C1 segment of cervical spinal cord (tissue), 14 donors: ENCODE measurements at places on chromosomes 3 and 15.
A peak's percentile ranks its signal among the peaks of the same experiment; 100 is the strongest.

DNA sequence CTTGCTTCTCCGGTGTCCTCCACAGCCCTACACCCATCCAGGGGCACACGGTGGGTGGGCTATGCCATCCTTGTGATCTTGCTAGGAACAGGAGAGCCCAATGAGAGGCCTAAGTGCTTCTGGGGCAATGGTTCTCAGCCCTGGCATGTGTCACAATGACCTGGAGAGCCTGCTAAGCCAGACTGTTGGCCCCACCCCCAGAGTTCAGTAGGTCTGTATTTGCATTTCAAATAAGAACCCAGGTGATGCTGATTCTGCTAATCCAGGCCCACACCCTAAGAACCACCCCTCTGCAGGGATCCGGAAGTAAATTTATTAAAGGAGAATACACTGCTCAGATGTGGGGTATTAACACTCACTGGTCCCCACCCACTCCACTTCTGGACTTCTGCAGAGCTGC, 57.9 kb downstream of the RORA start:
- DNase-seq: no peak

- DNase-seq: no peak
Measured at GRCh38 chr3:127820826-127821313, 1.4 kb downstream of the MGLL start.

DNA sequence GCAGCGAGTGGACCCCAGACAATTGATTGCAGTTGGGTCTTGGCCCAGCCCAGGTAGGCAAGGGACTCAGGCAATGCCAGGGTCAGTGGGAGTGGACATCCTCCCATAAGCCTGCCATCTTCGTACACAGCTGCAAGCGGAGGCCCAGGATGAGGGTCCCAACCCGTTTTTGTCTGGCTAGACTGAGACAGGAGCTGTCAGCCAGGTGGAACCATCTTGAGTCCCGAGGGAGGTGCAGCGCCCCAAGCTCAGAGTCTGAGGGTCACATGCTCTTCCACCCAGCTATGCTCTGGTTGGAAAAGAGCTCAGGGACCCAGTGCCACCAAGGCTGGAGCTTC, 22.6 kb upstream of the IP6K2 start:
- no peak for DNase-seq

DNA sequence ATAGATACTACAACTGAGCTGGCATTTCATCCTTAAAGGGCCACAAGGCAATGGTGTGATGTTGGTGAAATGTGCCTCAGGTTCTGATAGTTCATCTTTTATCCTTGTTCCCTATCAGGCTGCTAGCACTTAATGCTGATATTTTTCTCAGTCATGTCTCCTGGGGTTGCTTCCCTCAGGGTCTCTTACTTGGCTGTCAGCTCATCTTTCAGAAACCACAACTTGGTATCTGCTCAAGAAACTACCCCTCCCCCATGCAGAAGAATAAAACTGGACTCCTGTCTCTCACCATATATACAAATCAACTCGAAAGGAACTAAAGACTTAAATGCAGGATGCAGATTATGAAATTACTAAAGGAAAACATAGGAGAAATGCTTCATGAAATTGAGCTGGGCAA, 308.1 kb downstream of the CHST2 start:
- no peak for DNase-seq

- DNase-seq: no peak
Measured at GRCh38 chr3:100754563-100755334, 45.5 kb downstream of the TFG start.

GRCh38 chr15:62021991-62022600, 38.2 kb downstream of the VPS13C start:
- DNase-seq: no peak

GRCh38 chr3:177835917-177836316, 638.6 kb upstream of the TBL1XR1 start:
- DNase-seq: no peak

DNA sequence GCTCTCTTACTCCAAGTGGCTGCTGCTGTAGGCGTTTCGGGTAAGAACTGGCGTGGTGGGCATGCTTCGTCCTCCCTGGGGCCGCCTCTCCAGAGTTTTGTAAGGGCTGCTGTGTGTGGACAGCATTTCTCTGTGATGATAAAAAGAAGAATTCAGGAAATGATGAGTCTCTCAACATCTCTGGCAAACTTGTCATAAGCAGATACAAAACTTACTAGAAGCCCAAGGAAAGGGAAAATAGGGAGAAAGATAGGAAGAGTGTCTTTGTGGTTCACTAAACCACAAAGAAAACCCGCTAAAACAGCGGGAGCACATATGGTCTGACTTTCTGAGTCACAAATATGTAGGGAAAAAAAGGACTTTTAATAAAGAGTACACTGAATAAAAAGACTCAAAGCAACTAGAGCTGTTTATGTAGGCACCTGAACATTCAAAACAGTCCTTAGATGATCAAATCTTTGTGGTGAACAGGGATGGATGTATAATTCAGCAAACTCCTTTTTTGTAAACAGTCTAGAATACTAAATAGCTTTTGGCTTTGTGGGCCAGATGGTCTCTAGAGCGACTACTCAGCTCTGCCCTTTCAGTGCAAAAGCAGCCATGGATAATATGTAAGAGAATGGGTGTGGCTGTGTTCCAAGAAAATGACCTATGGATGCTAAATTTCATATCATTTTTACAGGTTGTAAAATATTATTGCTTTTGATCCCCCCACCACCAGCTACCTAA, 60.4 kb upstream of the LMOD3 start:
- DNase-seq: no peak

DNA sequence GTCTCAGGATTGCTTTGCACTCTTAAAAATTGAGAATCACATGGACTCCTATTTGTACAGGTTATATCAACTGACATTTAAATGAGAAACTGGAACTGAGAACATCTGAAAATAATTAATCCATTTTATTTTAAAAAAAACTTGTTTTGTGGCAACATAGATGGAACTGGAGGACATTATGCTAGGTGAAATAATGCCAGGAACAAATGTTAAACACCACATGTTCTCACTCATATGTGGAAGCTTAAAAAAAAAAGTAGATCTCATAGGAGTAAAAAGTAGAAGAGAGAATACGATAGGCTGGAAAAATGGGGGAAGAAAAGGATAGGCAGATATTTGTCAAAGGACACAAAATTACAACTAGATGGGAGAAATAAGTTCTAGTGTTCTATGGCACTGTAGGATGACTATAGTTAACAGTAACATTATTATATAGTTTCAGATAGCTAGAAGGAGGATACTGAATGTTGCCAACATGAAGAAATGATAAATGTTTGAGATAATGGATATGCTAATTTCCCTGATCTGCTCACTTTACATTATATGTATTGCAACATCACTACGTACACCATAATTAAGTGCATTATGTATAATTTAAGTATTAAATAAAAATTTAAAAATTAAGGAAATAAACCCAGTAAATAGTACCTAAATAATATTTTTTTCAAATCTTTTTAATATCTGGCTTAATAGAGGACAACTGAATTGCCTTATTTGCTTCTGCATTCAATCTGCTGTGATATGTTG, 100.5 kb upstream of the TSPAN3 start:
- no peak for DNase-seq

DNA sequence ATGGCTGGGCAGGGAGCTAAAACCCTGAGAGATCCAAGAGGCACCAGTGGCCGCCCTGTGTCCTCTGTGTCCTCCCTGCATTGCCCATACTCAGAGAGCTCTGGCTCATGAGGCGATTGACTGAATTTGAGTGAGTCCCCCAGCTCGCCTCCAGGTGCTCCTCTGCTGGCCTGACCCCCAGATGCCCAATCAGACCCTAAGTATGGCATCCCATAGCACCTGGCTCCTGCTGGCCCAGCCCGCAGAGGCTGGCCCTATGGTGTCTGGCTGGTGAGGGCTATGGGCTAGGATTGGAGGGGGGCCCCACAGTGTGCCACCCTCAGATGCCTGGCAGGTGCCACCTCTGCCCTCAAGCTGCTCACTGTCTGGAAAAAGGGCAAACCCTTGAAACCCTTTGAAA, 1.6 kb upstream of the TKT start:
- DNase-seq: no peak

- DNase-seq: no peak
Measured at GRCh38 chr3:78050276-78051065, 1010.6 kb downstream of the ROBO2 start.

GRCh38 chr15:47963265-47963664, 157.5 kb upstream of the SLC24A5 start:
- no peak for DNase-seq

DNA sequence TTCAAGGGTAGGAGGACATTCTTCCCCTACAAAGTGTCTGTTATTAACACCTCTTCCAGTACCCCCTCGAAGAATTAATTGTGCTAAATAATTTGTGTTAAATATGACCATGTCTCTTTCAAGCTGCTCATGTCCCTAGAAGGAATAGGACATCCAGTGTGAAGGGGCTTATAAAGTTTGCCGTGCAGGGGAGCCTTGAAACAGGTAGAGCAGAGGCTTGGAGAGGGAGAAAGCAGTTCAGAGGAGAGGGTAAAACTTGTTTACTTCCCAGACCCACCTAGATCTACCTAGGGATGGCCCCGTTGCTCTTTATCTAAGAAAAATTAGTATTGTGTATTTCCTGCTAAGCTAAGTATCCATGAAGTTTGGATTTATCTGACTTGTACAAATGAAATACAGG, 114.8 kb downstream of the CACNA2D3 start:
- DNase-seq: no peak

GRCh38 chr3:149271669-149272068, 50.0 kb upstream of the CP start:
- DNase-seq: no peak

GRCh38 chr3:149564079-149564478, 89.6 kb downstream of the TM4SF4 start:
- DNase-seq: no peak

DNA sequence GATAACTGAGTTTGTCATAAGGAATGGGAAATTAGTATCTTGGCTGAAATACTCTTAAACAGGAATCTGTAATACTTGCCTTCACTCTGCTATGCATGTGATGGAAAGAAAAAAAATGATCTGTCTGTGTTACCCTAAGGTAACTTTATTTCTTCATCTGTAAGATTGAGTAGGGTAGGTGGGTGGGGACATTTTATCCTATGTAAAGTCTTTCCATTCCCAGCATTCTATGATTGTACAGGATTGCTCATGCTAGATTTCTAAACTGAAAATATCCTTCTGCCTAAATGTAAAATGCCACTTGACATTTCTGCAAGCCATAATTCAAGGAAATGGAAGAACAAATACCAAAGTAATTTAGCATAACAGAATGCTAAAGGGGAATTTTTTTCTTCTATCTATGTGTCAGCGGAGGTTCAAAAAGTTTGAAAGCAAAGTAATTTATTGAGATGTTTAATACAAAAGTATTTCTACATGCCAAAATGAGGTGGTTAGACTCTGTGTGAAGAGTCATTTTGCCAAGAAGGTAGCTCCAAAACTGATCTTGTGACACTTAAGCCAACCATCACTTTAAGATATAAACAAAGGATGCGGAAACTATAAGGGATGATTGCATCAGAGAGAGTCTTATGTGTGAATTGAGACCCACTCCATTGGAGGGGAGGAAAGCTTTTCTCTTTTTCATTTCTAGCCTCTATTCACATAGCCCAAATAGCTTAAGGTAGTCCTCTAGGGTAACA, 46.6 kb upstream of the SERPINI2 start:
- no peak for DNase-seq

GRCh38 chr3:196198771-196199753, 12.1 kb downstream of the ZDHHC19 start:
- no peak for DNase-seq

DNA sequence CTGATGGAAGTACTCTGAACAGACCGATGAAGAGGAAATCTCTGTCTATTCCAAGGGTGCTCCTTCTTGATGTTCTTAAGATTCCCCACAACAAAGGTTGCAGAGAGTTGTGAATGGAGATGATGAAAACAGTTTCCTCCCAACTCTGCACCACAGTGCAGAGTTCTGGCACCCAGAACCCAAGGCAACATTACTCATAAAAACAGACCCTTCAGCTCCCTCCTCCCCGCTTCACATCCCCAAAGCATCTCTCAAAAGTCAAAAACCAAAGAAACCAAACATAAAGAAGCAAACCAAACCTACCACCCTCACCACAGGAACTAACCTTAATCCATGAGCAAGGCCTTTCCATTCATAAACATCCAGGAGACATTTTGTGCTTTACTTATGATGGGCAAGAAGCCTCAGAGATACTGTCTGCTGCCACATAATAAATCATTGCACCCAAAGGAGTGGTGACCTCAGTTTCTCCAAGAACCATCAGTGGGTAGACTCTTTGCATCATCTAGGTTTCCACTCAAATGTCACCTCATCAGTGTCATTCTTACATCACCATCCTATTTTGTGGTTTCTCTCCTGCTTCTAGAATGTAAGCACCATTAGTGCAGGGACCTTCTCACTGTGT, 13.2 kb downstream of the PCOLCE2 start:
- no peak for DNase-seq

DNA sequence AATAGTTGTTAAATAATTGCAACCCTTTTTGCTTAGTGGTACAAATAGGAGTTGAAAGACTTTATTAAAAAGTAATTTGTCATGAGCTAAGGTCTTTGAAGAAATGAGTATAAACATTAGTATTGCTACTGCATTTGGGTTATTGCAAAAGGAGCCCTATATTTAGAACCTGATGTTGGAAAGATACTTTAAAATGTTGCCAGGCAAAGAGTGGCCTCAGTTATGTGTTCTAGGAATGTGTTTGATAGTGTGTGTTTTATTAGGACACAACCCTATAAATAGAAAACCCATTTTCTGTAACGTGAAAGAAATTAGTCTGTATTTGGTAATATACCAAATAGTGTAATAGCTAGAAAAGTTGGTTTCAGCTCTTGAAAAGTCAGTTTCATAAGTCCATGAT, 10.7 kb downstream of the VPS8 start:
- no peak for DNase-seq

- DNase-seq: no peak
Measured at GRCh38 chr3:160098926-160099626, 110.4 kb downstream of the IL12A start.

DNA sequence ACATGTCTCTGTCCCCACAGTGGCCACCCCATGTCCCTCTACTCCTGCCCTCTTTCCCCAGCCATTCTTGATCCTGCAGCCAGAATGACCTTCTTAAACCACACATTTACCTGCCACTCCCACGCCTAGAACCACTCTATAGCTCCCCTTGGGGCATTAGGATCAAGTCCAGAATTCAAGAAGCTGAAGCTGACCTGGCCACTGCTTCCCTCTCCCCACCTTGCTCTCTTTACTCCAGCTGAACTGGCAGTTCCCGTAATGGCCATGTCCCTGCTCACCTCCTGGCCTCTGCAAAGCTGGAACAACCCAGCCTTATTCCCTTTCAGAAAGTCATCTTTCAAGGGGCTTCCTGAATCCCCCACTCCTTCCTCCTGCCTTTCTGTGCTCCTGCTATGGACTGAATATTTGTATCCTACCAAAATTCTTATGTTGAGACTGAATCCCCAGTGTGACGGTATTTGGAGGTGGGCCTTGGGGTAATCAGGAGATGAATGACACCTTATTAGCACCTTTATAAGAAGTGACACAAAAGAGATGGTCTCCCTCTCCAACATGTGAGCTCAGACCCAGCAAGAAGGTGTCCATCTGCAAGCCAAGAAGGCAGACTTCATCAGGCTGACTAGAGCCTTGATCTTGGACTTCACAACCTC, 3.8 kb downstream of the CSRNP1 start:
- DNase-seq: no peak

GRCh38 chr3:43175541-43175940, 69.7 kb upstream of the POMGNT2 start:
- no peak for DNase-seq

GRCh38 chr3:4720316-4721075, 227.3 kb downstream of the ITPR1 start:
- DNase-seq: peak; percentile 81

- DNase-seq: no peak
Measured at GRCh38 chr15:70354346-70354905, 256.7 kb upstream of the TLE3 start.
